Renal pelvis (tissue), 12 donors: ENCODE measurements at places on chromosomes 5 and 9. TPM values are rescaled to one million over a fixed set of nuclear protein-coding genes. Genes with fewer than 3 reads are reported as not detected.

DNA sequence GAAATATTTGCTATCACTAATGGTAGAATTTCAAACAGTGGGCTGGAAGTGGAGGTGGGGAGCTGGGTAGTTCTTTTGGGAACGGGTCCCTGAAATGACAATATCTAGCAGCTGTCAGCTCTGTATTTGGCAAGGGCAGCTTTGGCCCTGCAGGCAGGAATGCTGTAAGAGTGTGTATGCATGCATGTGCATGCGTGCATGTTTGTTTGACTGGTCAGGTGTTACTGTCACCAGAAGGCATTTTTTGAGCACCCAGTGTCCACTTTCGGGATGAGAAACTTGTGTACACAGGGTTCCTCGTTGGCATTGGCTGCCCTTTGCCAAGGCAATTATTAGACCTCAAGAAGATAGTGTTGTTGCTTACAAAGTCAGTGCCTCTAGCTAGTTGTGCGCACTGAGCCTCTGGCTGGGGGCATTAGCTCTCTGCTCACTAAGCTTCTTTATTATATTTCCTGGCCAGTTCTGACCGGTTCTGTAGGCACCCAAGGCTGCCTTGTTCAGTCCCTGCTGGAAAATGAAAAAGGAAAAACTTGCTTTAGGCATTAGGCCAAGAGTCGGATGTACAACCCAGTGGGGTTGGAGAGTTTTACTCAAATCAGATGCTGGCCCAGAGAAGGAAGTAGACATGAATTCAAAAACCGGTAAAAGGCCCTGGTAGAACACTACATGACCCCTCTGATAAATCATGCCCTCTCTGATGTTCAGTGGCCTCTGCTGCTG, 2.0 kb downstream of the CYFIP2 start:
- DNase-seq: peak; percentile 26

DNA sequence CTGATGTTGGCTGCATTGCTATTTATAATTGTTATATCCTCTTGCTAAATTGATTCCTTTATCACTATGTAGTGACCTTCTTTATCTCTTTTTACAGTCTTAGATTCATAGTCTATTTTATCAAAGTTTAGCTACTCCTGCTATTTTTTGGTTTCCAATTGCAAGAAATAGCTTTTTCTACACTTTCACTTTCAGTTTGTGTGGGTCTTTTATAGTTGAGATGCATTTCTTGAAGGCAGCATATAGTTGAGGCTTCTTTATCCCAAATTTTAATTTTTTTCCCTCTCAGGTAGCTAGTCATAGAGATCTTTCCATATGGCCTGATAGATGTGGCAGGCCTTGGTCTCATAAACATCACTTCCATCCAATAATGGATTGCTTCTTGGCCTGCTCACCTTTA, 228.5 kb downstream of the COMMD10 start:
- no peak for DNase-seq

Gene HRCT1
- polyA plus RNA-seq: not detected

DNA sequence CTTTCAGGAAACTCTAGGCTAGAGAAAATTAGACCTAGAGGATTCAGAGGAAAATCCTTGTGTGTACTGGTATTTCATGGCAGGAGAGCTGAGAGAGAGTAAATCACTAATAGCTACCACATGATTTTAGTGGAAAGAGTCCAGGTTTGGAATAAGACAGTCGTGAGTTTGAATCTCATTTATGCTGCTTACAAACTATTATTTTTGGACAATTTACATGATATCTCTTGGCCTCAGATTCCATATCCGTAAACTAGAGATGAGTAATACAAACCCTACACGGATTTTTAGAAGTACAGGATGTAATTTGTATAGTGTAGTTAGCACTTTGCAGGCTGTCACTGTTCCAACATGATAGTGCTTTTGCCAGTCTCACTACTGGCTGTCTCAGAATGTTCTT, 2.7 kb downstream of the IL31RA start:
- DNase-seq: no peak

DNA sequence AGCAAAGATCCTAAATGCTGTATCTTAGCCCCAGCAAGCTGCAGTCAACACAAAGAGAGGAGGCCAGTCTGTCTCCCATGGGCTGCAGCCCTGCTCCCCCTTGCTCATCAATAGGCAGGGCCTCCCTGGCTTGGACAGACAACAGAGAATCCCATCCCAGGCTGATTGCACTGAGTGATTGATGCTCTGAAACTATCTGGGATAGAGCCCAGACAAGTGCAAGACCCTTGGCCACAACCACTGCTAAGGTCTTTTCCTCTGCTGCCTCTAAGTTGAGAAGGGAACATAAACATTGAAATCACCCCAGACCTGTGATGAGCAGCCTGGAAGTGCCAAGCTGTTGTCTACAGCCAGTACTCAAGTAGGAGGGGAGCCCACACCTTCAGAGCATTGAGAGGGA, 661.0 kb upstream of the CDH18 start:
- DNase-seq: no peak

DNA sequence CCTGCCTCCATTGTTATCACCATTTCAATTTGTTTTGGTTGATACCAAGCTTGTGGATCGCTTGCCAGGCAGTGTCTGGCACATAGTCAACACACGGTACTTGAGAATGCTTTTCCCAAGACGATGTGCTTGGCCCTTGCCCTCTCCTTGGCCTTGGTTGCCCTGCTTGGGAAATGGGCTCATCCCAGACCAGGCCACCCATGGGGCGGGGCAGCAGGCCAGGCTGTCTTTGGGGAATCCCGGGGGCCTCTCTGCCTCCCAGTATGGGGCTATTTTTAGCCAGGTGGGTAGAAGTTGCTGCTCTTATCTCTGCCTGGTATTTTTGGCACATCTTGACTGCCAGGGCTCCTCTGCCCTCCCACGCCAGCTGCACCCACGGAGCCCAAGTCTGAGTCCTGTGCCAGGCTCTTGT, 49.9 kb downstream of the LMX1B start:
- no peak for DNase-seq

Gene FPGS
- 50.6 TPM for polyA plus RNA-seq

Gene CARTPT
- not detected for polyA plus RNA-seq

GRCh38 chr9:86022687-86023266, 76.6 kb downstream of the GOLM1 start:
- no peak for DNase-seq

DNA sequence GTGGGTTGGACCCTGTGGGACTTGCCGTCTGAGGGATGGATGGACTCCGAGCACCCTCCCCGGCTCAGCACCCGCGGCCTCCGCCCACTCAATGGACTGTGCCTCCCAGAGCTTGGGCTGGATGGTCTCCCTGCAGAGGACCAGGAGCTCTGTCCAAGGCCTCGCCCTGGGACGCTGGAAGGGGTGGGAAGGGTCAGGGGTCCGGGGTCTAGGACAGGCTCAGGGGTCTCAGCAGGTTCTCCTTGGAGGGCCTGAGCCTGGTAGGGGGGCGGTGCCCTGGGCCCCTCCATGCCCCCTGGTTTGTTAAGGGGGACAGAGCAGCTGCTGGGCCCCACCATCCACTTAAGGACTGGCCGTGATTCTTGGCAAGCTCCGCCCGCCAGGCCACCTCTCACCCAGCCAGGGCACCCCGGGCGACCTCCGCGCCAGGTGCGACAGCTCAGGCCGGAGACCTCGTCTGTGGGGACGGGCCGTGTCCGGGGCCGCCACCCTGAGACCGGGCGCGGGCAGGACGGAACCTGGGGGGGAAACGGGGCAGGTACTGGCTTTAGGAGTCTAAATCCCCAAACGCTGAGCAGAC, 29.2 kb downstream of the EXOC3 start:
- DNase-seq: no peak

Gene LECT2
- polyA plus RNA-seq: 4.8 TPM

DNA sequence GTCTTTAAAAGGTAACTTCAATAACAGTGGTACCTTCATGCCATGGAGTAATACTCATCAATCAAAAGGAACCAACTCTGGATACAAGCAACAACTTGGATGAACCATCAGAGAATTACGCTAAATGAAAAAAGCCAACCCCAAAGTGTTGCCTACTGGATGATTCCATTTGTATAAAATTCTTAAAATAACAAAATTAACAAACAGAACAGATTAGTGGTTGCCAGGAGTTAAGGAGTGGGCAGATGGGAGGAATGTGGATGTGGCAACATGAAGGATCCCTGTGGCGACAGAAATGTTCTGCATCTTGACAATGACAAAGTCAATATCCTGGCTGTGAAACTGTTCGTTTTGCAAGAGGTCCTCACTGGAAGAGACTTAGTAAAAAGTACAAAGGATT, 50.5 kb downstream of the SPTLC1 start:
- no peak for DNase-seq

- DNase-seq: no peak
These were observed 7.1 kb upstream of the PDCD6 start for GRCh38 chr5:264338-264737.

Gene DMRT3
- 2.2 TPM for polyA plus RNA-seq

DNA sequence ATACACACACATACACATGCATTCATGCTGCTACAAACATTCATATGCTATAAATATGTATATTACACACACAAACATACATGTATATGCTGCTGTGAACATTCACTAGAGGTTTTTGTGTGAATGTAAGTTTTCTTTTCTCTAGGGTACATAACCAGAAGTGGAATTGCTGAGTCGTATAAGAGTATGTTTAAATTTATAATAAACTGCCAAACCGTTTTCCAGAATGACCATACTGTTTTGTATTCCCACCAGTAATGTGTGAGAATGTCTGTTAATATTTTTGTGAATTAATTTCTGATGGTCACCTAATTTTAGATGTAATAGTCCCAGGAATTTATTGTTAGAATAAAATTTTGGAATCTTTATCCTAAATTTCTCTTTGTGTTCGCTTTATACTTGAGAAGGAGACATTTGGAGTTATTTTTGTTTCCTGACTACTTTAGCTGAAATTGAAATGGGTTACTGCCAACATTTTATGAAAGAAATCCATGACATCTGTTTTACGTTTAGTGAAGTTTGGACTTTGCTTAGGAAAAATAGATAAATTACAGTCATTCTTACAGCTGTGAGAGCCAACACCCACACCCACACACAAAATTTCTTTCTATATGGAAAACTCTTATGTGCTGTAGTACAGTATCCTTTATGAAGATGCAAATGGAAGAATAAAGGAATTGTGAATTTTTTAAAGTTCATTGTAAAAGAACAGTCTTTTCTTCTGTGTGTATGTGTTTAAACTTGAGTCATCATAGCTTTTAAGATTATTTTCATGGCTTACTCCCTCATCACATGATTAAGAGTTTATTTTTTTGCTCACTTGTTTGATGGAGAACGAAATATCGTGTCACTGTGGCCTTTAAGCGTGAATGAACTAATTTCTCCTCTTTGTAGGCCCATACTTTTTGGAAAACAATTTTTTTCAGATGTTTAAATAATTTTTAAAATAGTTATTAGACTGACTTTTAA, 24.3 kb downstream of the CENPP start:
- DNase-seq: peak; percentile 44

Gene PDCD1LG2
- polyA plus RNA-seq: 0.07 TPM

DNA sequence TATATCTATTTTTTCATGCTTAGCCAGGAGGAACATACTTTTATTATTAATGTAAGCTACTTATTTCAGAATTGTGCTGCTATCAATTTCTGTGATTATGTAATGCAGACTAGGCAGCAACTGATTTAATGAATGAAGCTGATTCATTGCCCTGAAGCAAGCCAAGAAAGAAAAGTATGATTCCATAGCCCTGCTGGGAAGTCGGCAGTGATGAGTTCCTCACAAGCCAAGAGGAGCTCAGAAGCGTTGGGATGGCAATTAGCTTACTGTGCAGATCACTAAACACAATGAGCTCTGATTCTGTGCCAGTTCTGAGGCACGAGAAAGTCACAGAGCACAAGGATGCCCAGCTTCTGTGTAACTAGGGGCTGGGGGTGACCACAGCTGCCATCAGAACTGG, 254.3 kb upstream of the KLF9 start:
- DNase-seq: no peak

GRCh38 chr9:97367729-97368128, 44.2 kb upstream of the TDRD7 start:
- DNase-seq: no peak

- no peak for DNase-seq
These were observed 25.9 kb upstream of the MEGF9 start for GRCh38 chr9:120740132-120740531.

Gene SLC4A9
- polyA plus RNA-seq: 12.4 TPM

Gene CBY3
- 1.8 TPM for polyA plus RNA-seq

- DNase-seq: no peak
These were observed 54.2 kb downstream of the GPR107 start for GRCh38 chr9:130107955-130108354.

Gene CORO2A
- polyA plus RNA-seq: 2.6 TPM

DNA sequence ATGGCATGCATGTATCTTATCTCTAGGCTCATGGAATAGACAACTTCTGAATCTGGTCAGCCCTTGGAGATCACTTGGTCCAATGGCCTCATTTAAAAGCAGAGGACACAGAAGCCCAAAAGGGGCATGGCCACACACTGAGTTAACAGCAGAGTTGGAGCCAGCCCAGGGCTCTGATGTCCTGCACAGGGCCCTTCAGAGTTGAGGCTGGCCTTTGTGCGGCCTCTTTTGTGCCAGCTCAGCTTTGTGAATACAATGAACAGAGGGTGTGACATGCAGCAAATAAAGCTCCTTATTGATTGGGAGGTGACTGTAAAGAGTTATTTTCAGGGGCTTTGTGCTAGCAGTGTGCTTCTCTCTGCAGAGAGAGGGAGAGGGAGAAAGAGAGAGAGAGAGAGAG, 150.1 kb upstream of the STK32A start:
- no peak for DNase-seq

GRCh38 chr9:106726070-106726815, 136.7 kb upstream of the ZNF462 start:
- no peak for DNase-seq

Gene FOXD4
- 0.73 TPM for polyA plus RNA-seq

- DNase-seq: no peak
These were observed 2223.1 kb upstream of the C9orf72 start for GRCh38 chr9:29796291-29796952.

- no peak for DNase-seq
These were observed 111.5 kb downstream of the HTR4 start for GRCh38 chr5:148542812-148543211.

Gene SLC45A2
- 0.96 TPM for polyA plus RNA-seq

GRCh38 chr5:95352691-95353090, 38.5 kb upstream of the FAM81B start:
- no peak for DNase-seq

Gene CNTNAP3
- polyA plus RNA-seq: 5.4 TPM

Gene RFK
- 20.4 TPM for polyA plus RNA-seq

- no peak for DNase-seq
These were observed 90.1 kb downstream of the ZFAND5 start for GRCh38 chr9:72274916-72275315.

Gene HMMR
- polyA plus RNA-seq: 20.7 TPM

- no peak for DNase-seq
These were observed 204.8 kb upstream of the S1PR3 start for GRCh38 chr9:88786291-88787079.

- no peak for DNase-seq
These were observed 2.6 kb upstream of the TNFAIP8 start for GRCh38 chr5:119353213-119353612.
